GM04503 (cell line): ENCODE measurements at places on chromosomes 1 and 21.

GRCh38 chr1:155158991-155159390, 14.1 kb downstream of the KRTCAP2 start:
- no peak for DNase-seq

- peak; percentile 21 for DNase-seq
Measured at GRCh38 chr1:203112475-203112874, 15.1 kb upstream of the ADORA1 start.

- DNase-seq = peak; percentile 83
Measured at GRCh38 chr1:36136535-36136934, 11.5 kb upstream of the COL8A2 start.

DNA sequence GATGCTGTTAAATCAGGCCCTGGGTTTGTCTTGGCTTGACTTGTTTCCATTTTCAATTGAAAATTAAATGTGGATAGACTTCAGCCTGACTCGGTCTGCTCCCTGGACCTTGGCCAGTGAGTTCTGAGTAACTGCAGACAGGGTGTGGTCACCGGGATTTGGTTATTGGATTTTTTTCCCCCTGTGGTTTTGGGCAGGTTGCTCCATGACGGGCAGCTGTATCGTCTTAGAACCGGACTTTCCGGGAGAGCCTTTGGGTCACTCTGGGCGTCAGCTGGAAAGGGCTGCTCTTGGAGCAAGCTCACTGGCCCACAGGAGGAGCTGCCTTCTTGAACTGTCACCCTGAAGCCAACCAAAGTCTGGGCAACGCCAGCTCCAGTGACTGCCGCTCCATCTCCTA, 75.0 kb downstream of the CLIC6 start:
- peak; percentile 27 for DNase-seq

GRCh38 chr1:183218027-183218618, 32.1 kb downstream of the LAMC2 start:
- DNase-seq = no peak
